Cardiac septum (tissue), 1 donor: ENCODE measurements at places on chromosomes 5 and 9. TPM values are rescaled to one million over a fixed set of nuclear protein-coding genes. Genes with fewer than 3 reads are reported as not detected.

Gene LRRC14B
- total RNA-seq, result 8.5 TPM

Gene ZFP37
- total RNA-seq, result 2.0 TPM

Gene BARX1
- total RNA-seq, result 0.19 TPM

Gene DHFR
- total RNA-seq, result 9.2 TPM

Gene PTCH1
- total RNA-seq, result 4.3 TPM

Gene SLC6A19
- 0.05 TPM for total RNA-seq

Gene DMGDH
- 0.86 TPM for total RNA-seq

Gene RNF14
- total RNA-seq, result 104 TPM

Gene PSMB7
- total RNA-seq, result 133 TPM

Gene N4BP3
- 2.0 TPM for total RNA-seq

GRCh38 chr5:35618781-35619180 is 1.1 kb downstream of the SPEF2 start:
- DNase-seq, result no peak

GRCh38 chr5:136639616-136640015 is 274.3 kb upstream of the TRPC7 start:
- no peak for DNase-seq

DNA sequence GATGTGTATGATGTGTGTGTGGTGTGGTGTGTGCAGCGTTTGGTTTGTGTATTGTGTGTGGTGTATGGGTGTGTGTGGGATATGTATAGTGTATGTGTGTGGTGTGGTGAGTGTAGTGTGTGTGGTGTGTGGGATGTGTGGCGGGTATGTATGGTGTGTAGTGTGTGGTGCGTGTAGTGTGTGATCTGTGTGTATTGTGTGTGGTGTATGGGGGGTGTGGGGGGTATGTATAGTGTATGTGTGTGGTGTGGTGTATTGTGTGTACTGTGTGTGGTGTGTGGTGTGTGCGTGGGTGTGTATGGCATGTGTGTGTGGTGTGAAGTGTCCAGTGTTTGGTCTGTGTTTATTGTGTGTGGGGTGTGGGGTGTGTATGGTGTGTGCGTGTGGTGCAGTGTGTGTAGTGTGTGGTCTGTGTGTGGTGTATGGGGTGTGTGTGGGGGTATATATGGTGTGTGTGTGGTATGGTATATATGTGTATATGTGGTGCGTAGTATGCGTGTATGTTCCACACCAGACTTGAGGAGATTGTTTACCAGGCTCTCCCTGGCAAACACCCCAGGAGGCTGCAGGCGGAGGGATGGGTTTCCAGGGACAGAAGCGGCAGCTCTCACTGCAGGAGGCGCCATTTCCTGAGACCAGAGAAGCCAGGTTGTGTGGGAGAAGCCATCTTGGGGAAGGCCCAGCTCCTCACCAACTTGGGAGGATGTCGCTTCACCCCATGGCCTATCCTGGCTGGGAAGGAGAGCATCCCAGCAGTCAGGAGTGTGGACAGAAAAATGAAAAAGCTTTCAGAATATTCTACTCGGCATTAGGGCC is 138.1 kb downstream of the NXNL2 start:
- no peak for DNase-seq

GRCh38 chr5:174844971-174845370 is 120.6 kb downstream of the MSX2 start:
- no peak for DNase-seq

DNA sequence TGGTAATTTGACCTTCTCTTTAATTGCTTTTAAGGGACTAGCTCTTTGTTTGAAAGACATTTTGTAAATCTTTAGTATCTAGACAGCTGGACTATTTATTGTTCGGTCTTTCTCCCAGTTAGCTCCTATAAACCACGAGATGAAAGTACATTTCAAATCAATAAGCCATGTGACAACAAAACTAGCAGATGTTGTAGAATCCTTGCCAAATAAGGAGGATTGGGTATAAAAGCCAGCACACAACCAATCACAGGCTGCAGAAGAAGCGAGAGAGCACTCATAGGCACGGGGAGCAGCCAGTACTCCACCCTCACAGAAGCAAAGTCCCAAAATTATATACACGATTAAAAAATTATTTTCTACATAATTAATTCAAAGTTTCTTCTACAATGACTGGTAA is 8.1 kb upstream of the OMD start:
- DNase-seq, result no peak

DNA sequence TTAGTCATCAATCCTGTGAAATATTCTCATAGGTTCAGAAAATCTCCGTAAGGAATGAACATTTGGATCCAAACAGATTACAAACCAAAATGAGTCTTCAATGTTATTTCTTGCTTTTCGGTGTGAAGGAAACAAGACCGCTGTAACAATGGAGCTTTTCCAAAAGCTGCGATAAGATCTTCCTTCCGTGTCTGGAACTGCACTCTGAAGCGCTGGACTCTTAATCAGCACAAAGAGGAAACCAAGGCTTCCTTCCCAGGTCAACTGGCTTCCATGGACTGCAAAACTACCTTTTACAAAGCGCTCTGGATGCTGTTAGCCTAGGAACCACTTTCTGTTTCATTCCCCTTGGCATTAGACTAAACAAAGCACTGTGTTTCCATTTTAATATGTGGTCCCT is 137.9 kb upstream of the BASP1 start:
- no peak for DNase-seq

- no peak for DNase-seq
Measured at GRCh38 chr9:92234514-92234913, 59.0 kb downstream of the IARS1 start.

DNA sequence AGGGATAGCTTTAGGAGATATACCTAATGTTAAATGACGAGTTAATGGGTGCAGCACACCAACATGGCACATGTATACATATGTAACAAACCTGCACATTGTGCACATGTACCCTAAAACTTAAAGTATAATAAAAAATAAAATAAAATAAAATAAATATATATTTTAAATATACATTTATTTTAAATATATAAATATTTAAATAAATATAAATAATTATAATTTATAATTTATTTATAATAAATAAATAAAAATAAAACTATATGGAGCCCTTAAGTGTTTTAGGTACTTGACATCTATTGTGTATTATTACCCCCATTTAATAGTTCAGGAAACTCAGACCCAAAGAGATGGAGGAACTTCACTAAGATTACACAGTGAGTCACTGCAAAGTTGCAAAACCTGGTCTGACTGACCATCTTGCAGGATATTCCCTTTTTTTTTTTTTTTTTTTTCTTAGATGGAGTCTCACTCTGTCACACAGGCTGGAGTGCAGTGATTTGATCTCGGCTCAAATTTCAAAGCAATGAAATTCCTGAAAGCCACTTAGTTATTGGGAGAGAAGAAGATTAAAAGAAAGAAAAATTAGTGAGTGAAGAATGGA is 5.8 kb upstream of the C5orf52 start:
- DNase-seq, result no peak

- no peak for DNase-seq
Measured at GRCh38 chr5:170439944-170440269, 50.7 kb upstream of the KCNMB1 start.

GRCh38 chr5:81820863-81821262 is 70.0 kb upstream of the SSBP2 start:
- DNase-seq, result no peak

DNA sequence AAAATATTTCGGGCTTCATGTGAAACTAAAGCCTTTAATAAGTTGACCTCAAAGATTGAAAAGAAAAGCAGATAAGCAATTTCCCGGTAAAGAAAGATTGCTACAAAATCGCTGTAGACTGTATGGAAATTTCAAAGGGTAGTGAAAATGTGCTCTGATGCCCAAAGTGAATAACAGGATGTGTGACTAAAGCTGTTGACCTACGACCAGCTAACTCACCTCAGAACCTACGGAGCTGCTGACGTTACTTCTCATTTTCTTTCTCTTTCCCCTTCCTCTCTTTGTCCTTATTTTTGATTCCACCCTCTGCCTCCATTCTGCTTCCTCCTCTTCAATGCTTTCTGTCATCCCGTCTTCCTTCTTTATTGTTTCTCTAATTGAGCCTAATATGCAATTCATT is 103.2 kb downstream of the PDE4D start:
- DNase-seq, result no peak

- DNase-seq, result no peak
Measured at GRCh38 chr9:73172901-73173215, 21.2 kb downstream of the ANXA1 start.

GRCh38 chr5:113317636-113318035 is 117.2 kb downstream of the TSSK1B start:
- no peak for DNase-seq

GRCh38 chr9:76700916-76701315 is 63.3 kb upstream of the PCA3 start:
- DNase-seq, result no peak

DNA sequence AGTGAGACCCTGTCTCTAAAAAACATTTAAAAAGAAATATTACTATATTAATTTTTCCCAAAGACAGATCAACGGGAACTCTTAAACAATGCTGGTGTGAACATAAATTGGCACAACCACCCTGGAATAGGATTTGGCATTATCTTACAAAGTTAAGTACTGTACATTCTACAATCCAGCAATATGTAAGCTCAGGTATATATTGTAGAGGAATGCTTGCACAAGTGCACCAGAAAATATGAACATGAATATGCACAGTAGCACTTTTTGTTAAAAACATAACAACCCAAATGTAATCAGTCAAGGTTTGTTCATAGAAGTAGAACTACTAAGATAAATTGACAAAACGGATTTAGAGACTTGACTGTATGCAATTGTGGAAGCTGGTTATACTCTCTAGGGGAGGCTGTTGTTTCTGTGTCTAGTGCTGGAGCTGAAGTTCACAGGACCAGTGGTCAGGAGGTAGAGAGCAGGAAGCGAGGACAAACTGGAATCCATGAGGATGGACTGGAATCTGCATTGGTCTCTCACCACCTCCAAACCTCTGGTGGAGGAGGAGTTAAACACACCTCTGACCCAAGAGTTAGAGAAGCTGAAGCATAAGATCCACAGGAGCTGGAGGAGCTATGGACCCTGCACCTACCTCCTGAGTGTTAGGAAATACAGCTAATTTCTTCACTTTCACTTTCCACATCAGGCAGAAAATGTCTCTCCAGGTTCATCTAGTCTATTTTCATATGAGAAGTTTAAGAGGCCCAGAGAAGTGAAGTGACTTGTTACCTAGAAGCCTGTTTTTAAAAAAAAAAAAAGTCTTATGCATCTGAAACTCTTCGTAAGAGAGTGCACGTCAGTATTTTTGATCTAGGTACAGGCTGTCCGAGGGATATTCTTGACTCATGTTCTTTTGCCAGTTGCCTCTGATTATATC is 20.3 kb upstream of the RIC1 start:
- no peak for DNase-seq

DNA sequence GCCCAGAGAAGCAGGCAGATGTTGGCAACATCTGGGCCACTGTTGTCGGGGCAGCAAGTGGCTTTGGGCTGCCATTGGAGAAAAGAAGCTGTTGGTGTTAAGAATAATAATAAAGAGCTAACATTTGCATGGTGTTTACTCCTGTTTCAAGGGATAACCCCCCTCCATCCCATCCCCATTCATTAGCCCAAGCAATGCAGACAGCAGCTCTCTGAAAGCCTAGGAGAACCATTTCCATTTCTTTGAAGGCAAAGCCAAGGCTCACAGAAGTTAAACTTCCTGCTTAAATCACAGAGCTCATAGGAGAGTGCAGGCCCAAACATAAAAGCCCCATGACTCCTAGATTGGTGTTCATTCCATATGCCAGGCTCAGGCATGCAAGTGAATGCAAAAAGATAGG is 175.4 kb downstream of the ASTN2 start:
- DNase-seq, result no peak

DNA sequence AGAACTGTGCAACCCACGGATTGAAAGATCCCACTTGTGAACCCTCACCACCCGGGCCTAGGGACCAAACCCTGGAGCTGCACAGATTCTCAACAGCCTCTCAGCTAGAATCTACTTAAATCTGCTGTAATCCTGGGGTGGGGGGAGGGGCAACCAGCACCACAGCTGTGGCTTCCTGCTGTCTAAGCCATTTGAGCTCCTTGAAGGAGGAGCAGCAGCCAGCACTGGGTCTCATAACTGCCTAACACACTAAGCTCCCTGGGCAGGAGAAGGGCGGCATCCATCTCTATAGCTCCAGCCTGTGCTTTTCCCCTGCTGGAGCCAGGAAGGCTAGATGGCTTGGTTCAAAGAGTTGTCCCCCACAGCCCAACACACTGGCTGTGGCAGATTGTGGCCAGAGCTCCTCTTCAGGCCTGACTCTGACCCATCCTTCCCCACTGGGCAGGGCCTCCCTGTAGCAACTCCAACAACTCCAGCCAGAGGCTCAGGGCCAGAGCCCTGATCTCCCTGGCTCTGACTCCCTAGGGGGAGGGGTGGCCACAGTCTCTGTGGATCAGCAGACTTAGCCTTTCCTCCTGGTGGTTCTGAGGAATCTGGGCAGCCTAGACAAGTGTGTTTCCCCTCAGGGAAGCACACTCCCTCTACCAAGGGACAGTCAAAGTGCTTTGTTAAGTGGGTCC is 72.0 kb upstream of the C9orf72 start:
- no peak for DNase-seq

GRCh38 chr5:156912869-156913268 is 50.2 kb downstream of the TIMD4 start:
- no peak for DNase-seq

DNA sequence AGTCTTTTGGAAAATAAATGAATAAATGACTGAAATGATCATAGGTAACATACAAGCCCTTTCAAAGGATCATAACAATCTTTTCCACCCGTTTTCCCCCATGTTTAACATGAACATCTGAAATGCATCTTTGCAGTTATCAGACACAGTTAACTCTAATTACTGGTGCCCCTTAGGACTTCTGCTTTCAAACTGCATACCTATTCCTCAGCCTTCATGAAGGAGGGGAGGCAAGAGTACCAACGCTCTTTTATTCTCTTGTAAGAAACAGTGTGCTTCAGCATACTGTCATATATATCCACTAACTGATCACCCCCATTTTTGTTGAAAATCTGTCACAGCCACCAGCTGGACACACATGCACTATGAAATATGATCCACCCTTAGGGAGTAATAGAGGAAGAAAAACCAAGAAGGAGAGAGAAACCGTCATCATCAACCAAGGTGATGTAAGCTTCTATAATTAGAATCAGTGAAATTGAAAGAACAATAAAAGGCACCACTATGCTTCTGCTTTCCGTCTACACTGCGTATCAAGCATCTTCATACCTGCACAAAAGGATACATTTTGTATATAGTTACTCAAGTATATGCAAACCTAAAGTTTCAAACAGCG is 98.7 kb downstream of the RAPGEF6 start:
- DNase-seq, result no peak

DNA sequence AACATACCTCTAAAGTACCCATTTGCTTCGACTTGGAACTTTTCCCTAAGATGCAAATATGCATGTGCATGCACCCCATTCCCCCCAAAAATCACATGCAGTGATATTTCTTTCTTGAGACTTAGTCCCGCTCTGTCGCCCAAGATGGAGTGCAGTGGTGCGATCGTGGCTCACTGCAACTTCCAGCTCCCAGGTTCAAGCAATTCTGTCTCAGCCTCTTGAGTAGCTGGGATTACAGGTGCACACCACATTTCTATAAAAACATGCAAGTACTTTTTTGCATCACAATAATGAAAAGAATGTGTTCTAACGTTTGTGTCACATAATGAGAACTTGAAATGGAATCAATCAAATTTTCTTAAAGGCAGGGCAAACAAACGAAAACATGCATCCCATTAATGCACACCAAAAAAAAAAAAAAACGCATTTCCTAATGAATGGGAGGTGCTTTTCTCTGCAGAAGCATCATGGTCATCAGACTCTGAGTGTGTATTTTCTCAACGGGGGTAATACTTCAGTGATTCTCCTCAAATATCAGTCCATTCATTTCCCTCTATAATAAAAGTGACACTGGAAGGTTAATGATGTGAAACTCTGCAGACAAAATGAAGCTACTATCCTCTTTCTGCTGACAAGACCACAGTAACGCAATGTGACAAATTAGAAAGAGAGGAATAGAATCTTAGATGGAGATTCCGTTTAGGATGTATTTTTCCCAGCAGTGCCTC is 389.4 kb downstream of the CTNND2 start:
- DNase-seq, result no peak
